ENCODE measurements at places on chromosomes 16 and 17.
A peak's percentile ranks its signal among the peaks of the same experiment; 100 is the strongest.

DNA sequence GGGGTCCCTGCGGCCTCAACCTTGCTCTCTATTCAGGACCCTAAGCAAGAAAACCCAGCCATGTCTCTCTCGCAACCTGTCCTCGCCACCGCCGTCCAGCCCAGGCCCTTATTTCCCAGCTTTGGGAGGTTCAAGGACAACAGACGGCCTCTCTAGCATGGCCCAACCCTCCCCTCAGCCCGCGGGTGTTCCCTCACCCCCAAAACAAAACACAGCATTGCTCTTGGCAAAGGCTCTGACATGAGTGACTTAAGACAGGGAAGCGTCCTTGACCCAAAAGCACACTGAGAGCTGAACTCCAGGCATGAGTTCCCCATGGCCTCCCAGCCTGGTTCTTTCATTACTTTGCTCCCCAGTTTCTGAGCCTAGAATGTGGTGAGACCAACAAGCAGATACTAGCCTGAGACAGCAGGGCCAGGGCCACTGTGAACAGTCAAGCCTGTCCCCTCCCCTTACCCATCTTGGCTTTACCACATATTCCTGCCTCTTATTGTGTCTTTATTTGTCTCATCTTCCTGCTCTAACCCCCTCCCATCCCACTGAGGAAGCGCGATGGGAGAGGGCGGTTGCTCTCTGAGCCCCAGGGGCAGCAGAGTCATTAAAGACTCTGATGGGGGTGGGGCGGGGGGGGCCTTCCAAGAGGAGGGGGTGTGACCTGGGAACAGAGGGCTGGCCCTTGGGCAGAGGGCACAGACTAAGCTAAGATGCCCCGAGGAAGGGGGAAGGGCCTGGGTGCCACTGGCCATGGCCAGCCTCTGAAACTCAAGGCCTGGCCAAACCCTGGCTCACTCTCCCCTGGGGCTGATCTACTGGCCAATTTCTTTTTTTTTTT is 11.8 kb downstream of the SREBF1 start:
- DNase-seq: no peak

DNA sequence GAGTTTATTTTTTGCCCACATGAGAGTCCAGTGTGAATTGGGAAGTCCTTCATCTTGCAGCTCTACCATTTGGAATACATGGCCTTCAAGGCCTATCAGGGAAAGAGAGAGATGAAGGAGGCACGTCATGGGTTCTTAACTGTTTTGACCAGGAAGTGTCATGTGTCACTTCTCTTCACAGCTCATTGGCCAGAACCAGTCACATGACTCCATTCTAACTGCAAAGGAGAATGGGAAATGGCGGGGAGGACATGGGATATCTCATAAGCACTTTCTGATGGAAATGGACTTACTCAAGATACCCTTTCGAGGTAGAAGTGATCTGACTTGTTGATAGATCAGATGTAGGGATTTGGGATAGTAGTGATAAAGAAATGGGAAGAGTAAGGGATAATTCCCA is 57.9 kb upstream of the CES5A start:
- DNase-seq: no peak

GRCh38 chr16:86221085-86221484 is 289.2 kb upstream of the FOXF1 start:
- DNase-seq: no peak

DNA sequence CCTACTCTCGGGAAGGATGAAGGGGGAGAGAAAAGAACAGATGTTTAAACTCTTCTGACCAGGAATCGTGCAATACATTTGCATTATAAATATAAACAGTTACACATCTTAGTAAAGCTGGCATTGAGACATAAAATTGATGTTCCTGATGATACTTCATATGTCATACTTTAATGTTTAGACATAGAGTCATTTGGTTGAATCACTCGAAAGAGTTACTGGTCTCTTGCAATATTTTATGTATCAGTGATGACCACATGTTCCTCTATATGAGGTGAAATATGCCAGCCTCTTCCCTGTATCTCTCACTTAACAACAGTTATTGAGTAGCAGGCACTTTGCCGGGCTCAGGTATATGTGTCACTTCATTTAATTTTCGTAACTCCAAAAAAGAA is 49.7 kb upstream of the PMFBP1 start:
- DNase-seq: no peak

DNA sequence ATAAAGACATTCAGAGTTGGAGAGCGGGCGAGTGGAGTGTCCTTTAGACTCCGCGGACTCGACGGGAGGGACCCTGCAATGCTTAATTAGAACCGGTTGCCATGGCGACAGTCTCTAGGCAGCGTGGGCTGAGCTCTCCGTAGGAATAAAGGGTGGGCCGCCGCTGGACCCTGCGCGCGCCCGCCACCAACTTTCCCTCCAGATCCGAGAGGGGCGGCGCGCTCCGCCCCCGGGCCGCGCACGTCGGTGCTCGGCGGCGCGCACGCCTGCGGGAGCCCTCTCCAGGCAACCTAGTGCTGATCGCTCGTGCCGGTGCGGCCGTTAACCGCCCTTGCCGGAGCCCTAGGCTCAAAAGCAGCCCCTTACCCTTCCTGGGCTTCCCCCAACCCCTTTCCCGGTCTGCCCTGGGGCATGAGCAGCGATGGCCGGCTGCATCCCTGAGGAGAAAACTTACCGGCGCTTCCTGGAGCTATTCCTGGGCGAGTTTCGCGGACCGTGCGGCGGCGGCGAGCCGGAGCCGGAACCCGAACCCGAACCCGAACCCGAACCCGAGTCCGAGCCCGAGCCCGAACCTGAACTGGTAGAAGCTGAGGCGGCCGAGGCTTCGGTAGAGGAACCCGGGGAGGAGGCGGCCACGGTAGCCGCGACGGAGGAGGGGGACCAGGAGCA is at the start of gene PPM1E:
Gene PPM1E (plus strand): TSS at position 278 of the 669 bp plus-strand sequence.
- DNase-seq: peak; percentile 78

- DNase-seq: no peak
Observed at GRCh38 chr17:6061290-6061689, 8.9 kb upstream of the WSCD1 start.

- no peak for DNase-seq
Observed at GRCh38 chr17:78725448-78726021, 56.5 kb downstream of the CYTH1 start.

- no peak for DNase-seq
Observed at GRCh38 chr16:53982631-53983042, 278.7 kb downstream of the FTO start.

GRCh38 chr16:58105631-58106030 is 23.6 kb downstream of the CFAP20 start:
- no peak for DNase-seq

DNA sequence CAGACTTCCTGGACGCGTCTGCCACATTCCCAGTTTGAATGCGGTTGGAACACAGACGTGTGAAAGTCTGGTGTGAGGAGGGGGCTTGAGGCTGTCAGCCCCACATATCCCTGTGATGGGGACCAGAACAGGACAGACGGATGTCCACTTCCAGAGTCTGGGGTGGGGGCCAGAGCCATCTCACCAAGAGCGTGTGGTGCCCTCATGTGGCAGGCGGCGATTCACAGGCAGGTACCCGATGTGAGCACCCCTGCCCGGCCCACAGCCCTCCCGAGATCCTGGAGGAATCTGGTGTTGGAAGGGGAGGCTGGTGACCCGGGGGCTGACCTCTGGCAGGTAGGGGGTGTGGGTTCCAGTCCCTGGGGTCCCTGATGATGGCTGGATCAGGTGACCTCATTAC is 51.5 kb downstream of the ENGASE start:
- no peak for DNase-seq

- no peak for DNase-seq
Observed at GRCh38 chr16:78209951-78210661, 110.7 kb downstream of the WWOX start.

DNA sequence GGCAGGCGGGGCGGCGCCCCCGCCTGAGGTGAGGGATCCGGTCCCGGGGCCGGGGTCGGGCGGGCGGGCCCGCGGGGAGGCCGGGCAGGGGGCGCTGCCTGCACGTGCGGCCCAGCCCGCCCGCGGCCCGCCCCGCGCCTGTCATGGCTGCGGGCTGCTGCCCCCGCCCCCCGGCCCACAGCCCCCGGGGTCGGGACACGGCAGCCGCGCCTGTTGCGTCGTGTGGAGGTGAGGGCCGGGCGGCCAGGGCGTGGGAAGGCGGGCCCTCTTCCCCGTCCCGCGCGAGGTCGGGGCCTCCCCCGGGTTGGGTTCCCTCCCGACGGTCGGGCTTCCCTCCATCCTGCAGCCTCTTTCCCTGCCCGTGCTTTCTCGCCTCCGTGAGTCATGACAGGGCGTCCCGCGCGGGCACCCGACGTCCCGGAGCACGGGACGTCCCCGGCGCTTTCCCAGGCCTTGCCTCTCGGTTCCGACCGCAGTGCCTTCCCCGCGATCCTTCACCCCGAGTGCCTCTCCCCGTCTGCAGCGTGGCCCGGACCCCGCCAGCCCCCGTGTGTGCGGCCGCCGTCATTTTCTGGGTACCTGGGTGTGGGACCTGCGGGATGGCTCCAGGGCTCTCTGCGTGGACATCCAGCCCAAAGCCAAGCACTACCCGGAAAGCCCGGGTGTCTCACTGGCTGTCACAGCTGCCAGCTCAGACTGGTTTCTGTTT is 76.7 kb downstream of the CHD9 start:
- peak; percentile 71 for DNase-seq

- DNase-seq: no peak
Observed at GRCh38 chr16:57610611-57611010, 17.8 kb upstream of the ADGRG1 start.

- DNase-seq: no peak
Observed at GRCh38 chr17:27825459-27825858, 25.1 kb upstream of the NOS2 start.

DNA sequence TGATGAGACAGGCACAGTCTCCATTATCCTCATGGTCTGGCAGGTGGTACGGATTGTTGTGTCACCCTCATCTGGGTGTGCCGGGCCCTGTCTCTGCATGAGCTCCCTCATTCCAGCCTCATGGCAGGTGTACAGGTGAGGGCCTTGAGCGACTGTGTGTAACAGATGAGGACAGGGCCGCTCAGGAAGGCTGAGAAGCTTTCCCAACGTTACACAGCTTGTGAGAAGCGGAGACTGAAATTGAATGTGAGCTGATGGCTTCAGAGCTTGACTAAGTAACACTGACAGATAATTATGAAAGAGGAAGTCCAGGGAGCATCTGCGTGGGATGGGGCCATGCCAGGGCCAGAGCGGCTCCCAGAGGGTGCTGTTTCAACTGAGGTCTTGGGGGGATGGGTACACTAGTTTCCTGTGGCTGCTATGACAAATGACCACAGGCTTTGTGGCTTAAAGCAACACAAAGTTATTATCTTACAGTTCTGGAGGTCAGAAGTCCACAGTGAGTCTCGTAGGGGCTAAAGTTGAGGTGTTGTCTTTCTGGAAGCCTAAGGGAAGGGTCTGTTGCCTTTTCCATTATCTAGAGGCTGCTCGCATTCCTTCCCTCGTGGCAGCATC is 36.7 kb downstream of the CMIP start:
- DNase-seq: no peak

DNA sequence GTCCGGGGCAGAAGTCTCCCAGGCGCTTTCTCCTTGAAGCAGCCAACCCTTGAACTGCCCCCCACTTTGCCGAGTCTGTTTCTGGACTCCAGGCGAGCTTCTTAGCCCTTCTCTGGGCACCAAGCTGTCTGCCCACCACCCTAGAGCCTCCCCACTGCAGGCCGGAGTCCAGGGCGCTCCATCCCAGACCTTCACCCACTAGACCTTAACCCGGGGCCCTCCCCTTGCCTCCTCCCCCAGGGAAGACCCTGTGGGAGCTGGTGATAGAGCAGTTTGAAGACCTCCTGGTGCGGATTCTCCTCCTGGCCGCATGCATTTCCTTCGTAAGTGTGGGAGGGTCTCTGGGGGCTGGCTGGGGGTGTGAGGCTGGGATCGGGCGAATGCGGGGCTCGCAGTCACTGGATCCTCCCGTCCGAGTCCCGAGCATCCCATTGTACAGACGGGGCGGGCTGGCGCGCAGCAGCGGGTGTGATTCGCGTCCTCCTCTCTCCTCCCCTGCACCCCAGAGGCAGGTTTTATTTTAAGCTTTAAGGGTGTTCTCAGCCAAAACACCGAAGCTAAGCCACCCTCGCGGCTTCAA is 1.1 kb downstream of the ATP2A1 start:
- DNase-seq: no peak

DNA sequence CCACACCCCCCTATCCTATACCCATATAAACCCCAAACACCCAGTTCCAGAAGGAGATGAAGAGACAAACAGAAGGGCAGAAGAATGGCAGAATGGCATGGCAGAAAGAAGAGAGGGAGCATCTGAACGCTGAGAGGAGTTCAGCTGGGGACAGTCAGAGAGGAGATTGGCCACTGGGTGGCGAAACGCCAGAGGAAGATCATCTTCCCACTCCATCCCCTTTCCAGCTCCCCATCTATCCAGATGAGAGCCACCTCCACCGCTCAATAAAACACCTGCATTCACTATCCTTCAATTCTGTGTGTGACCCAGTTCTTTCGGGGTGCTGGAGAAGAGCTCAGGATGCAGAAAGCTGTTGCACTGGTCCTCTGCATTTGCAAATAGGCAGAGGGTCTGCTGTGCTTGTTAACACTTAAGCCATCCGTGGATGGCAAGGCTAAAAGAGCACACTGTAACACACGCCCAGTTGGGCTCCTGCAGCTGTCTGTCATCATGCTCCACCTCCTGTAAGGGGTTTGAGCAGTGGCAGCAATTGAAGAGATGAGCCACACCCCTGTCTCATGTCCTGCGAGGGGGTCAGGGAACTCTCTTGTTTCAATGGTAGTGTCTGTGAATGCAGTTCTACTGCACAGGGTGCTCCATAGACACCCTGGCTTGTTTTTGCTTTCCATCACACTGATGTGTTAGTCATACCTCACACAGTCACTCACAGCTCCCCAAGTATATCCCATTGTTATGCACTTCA is 1034.8 kb upstream of the RBFOX1 start:
- no peak for DNase-seq

DNA sequence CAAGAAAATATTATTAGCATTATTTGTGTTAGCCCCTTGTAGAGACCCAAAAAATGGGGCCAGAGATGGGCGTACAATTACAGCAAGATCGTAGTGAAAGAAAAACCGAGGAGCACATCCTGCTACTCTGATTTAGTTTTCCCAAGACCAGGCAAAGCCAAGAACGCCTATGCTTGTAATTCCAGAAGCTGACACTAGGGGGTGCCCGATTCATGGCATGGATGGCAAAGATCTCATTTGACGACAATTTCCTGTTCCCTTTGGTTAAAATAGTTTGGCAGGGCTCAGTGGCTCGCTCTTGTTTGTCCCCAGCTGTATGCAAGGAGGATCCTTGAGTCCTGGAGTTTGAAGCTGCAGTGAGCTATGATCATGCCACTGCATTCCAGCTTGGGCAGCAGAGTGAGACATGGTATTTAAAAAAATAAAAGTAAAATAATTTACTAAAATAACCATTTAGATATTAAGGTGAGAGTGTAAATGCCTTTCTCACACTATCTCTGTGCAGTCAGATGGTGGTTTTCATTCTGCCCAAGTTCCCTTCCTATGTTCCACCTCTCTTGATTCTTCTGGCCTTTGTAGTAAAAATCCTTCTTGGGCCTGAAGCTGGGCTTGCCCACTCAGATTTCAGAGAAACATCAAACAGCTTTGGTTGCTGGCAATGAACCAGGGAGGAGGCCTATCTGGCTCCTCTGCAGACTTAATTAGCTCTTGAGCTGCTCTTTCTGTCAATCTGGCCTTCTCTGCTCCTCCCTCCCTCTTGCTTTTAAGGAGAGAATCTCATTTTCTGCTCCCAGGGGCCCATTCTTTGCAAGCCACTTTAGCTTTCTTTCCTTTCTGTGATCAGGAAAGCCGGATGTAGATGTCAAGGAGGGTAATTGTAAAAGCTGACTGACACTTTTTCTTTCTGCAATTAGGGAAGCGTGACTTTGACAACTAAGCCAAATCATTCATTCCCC is 31.2 kb downstream of the TMEM238L start:
- no peak for DNase-seq

- no peak for DNase-seq
Observed at GRCh38 chr17:80173916-80174315, 4.1 kb downstream of the CARD14 start.

- no peak for DNase-seq
Observed at GRCh38 chr17:74491626-74492025, 25.2 kb downstream of the CD300A start.
